ENCODE measurements at places on chromosomes 16 and 17. TPM values are rescaled to one million over a fixed set of nuclear protein-coding genes. Genes with fewer than 3 reads are reported as not detected.

Gene ETV4
- total RNA-seq: 0.46 TPM

Gene TAOK2
- 71.3 TPM for total RNA-seq

Gene ITGAE
- total RNA-seq: 13.6 TPM

Gene SYCE1L
- total RNA-seq: 2.1 TPM

Gene PIGQ
- 28.8 TPM for total RNA-seq

Gene BAHCC1
- 10.6 TPM for total RNA-seq

Gene TBC1D3L
- 4.6 TPM for total RNA-seq

Gene ASB16
- not detected for total RNA-seq

Gene CIBAR2
- 4.8 TPM for total RNA-seq

Gene DHRS7C
- total RNA-seq: not detected

Gene JUP
- total RNA-seq: 29.8 TPM

Gene YBX2
- total RNA-seq: 1.4 TPM

Gene IRF8
- total RNA-seq: 7.2 TPM

Gene TBC1D26
- total RNA-seq: 0.23 TPM

Gene HOXB1
- not detected for total RNA-seq

Gene FLII
- 63.9 TPM for total RNA-seq

Gene CACNG3
- 2.5 TPM for total RNA-seq

Gene PRR35
- not detected for total RNA-seq

Gene NT5C3B
- 145 TPM for total RNA-seq

Gene BCO1
- total RNA-seq: 0.46 TPM

Gene RAB26
- 8.1 TPM for total RNA-seq

Gene TMIGD1
- not detected for total RNA-seq

Gene C16orf92
- not detected for total RNA-seq

Gene CDK3
- 2.8 TPM for total RNA-seq

Gene CARD14
- 0.46 TPM for total RNA-seq

Gene RHBDL1
- 7.4 TPM for total RNA-seq

Gene FBXW10
- 0.23 TPM for total RNA-seq

Gene ATAD5
- 7.6 TPM for total RNA-seq

Gene PDIA2
- total RNA-seq: 12.5 TPM

Gene ACAP1
- 0.23 TPM for total RNA-seq

Gene C17orf58
- total RNA-seq: 22.8 TPM

Gene ACE
- 6.9 TPM for total RNA-seq

Gene FLOT2
- total RNA-seq: 36.7 TPM

Gene PRR11
- total RNA-seq: 2.5 TPM

Gene CFAP97D1
- not detected for total RNA-seq

Gene CDRT15L2
- not detected for total RNA-seq

Gene CLEC18B
- total RNA-seq: 2.3 TPM

Gene KREMEN2
- 0.46 TPM for total RNA-seq

Gene JMJD8
- 23.5 TPM for total RNA-seq

Gene C16orf74
- 1.8 TPM for total RNA-seq

Gene VTN
- 0.69 TPM for total RNA-seq

Gene MT3
- 51.7 TPM for total RNA-seq

Gene CDH8
- 248 TPM for total RNA-seq

Gene ZFP3
- total RNA-seq: 15.7 TPM

Gene SCNN1B
- total RNA-seq: 0.23 TPM

Gene SLC5A2
- 2.1 TPM for total RNA-seq

Gene KRT32
- not detected for total RNA-seq

Gene SCGB1C2
- not detected for total RNA-seq

Gene TPSAB1
- not detected for total RNA-seq

Gene PHF23
- 28.6 TPM for total RNA-seq

Gene HAS3
- 12.0 TPM for total RNA-seq

Gene ARL16
- 43.1 TPM for total RNA-seq

Gene KIF2B
- not detected for total RNA-seq

Gene RTN4RL1
- total RNA-seq: 14.3 TPM

Gene CACNG4
- 69.9 TPM for total RNA-seq

Gene ZNF423
- 30.9 TPM for total RNA-seq

Gene SHCBP1
- total RNA-seq: 4.6 TPM

Gene TMEM204
- 3.2 TPM for total RNA-seq
